ENCODE measurements at places on chromosomes 13 and 19. TPM values are rescaled to one million over a fixed set of nuclear protein-coding genes. Genes with fewer than 3 reads are reported as not detected.

The ATP1A3 gene
- 4.1 TPM for total RNA-seq

DNA sequence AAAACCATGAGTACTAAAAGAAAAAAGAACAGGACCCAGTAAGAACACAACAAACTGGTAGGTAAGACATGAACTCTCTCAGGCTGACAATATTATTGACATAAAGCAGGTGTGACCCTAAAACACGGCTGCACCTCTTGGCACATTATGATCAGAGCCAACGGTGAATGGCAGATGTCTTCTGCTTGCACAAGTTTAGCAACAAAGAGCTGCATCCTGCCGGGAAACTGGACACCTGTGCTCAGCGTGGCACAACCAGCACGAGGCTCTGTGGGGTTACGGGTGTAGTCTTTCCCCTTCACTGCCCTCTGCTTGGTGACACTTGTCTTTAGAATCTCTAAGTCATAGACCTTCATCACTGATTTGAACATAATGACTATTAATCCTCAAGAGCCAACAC lies 97.9 kb downstream of the DOCK9 start:
- no peak for DNase-seq

GRCh38 chr19:45172611-45173208 lies 5.3 kb downstream of the TRAPPC6A start:
- DNase-seq: no peak

GRCh38 chr19:32649751-32650150 lies 25.2 kb downstream of the ANKRD27 start:
- DNase-seq: no peak

The ZIK1 gene
- 10.9 TPM for total RNA-seq

DNA sequence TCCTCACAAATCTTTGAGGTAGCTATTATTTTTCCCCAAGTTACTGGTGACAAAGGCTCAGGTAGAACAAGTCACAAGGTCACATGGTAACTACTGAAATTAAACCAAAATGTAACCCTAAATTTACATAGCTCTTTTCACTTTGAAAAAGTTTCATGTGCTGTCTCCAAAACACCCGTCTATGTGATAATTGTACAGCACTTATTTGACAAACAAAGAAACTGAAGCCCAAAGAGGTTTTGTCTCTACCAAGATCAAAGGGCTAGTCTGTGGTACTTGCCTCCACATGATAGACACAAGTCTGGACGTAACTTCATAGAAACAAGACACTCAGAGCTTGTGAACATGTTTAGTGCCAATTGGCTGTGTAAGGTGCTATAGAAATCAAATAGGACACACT lies 108.3 kb downstream of the SACS start:
- no peak for DNase-seq

The CEACAM8 gene
- not detected for total RNA-seq

- DNase-seq: no peak
Measured at GRCh38 chr13:48962281-48962680, 13.4 kb upstream of the FNDC3A start.

- DNase-seq: no peak
Measured at GRCh38 chr13:46726347-46726746, 70.6 kb downstream of the ESD start.

- no peak for DNase-seq
Measured at GRCh38 chr13:20699715-20700114, 3.8 kb upstream of the IL17D start.

- DNase-seq: no peak
Measured at GRCh38 chr13:43238341-43239083, 215.1 kb downstream of the DNAJC15 start.

- DNase-seq: no peak
Measured at GRCh38 chr19:16936901-16937300, 48.1 kb downstream of the F2RL3 start.

DNA sequence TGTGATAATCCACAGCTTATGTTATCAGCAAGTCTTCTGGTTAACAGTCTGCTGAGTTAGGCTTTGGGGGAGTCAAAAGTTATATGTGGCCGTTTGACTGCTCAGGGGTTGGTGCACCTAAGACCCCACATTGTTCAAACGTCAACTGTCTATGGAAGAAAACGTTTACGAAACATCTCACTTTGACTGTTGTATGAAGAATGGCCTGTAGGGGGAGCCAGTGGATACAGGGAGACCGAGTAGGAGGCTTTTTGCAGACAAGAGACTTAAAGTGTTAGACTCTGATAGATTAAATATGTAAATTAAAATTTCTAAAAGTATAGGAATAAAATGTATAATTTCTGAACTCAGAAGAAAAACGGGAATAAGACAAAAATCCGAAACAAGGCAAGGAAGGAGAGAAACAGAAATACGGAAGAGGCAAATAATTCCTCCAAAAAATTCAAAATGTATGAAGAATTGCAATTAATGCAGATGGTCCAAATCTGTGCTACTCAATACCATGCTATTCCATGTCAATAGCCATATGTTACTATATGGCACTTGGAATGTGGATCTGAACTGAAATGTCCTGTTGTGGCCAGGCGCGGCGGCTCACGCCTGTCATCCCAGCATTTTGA lies 37.8 kb downstream of the TNFSF14 start:
- DNase-seq: peak; percentile 74

- no peak for DNase-seq
Measured at GRCh38 chr19:48186015-48186414, 15.5 kb downstream of the ZSWIM9 start.

DNA sequence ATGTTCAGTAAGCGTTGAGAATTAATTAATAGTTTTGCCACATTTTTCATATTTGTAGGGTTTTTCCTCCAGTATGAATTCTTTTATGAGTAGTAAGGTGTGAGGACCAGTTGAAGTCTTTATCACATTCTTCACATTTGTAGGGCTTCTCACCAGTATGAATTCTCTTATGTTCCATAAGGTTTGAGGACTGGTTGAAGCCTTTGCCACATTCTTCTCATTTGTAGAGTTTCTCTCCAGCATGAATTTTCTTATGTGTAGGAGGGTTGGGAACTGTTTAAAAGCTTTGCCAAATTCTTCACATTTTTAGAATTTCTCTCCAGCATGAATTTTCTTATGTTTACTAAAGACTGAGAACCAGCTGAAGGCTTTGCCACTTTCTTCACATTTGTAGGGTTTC lies 40.3 kb downstream of the ZNF208 start:
- DNase-seq: no peak

The CPB2 gene
- not detected for total RNA-seq

- DNase-seq: no peak
Measured at GRCh38 chr13:98575904-98576199, 1.1 kb downstream of the STK24 start.

The ZNF763 gene
- total RNA-seq: 2.0 TPM

DNA sequence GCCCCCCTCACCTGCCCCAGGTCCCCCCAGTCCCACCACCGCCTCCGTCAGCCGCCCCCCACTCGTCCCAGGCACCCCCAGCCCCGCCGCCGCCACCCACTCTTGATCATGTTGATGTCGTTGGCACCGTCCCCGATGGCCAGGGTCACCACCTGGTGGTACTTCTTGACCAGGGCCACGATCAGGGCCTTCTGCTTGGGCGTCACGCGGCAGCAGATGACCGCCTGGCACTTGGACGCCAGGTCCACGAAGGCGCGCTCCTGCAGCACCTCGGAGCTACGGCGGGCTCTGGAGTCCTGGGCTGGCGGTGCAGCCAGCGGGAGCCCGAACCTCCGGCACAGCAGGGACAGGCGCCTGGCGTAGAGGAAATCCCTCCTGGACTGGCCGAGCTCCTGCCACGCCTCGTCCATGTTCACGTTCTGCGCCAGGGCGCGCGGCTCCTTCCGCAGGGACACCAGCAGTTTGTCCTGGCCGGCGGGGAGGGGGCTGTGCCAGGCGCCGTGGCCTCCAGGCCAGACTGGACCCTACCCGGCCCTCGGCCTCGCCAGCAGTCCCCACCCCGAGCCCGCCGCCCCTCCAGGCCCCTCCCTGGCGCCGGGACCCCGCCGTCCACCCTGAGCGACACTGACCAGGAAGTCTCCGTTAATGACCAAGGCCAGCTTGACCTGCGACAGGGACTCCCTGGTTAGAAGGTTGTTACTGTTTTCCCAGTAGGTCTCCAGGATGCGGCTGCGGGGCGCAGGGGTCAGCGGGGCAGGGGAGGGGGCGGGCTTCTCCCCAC lies 22.6 kb downstream of the ATP8B3 start:
- DNase-seq: no peak

DNA sequence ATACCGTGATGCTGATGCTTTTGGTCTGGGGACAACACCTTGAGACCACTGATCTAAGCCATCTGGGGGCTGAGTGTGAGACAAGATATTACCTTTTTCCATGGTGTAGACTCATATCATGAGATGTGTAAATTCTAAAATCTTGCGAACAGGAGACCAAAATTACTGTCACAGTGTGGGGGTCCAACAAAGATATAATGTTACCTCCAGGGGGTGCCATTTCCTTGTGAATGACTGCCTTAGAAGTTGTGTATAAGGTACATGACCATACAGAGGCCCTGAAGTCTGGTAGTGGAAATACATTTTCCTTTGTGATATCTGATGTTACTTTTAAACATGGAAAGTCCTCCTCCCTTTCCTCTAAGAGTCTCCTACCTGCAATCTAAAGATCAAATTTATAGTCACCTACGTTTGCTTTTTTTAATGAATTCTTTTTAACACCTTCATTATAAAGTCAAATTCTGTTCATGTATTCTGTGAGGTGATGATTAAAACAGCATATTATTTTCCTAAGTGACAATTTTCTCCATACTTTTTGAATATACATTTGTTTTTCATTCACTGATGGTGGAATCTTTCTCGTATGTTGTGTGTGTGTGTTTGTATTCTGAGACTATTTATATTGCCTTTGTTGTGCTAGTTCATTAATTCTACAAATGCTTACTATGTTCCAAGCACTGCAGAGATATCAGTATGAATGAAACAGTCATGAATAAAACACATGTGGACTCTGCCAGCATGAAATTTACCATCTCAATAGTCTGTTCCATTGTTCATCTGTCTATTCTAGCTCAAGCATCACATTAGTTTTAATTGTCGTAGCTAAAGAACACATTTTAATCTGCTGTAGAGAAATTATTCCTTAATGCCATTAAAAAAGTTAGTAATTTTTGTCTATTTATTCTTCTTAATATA lies 113.7 kb downstream of the RFC3 start:
- no peak for DNase-seq

DNA sequence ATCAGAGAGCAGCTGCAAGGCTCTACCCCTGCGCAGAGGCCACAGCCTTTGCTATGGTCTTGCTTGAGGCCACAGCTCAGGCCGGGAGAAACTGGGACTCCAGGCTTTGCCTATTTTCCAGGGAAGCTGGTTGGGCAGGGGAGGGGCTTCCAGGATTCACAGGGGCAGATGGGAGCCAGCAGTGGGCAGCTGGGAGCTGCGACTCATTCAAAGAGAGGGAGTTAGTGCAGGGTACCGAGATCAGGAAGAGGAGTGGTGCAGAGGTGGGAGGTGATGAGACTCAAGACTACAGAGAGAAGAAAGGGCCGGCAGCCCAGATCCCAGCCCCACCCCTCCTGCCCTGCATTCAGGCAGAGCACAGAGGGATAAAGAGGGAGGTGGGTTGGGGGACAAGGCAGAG lies 12.1 kb downstream of the ADGRE5 start:
- DNase-seq: no peak

The ZNF135 gene
- 1.0 TPM for total RNA-seq

DNA sequence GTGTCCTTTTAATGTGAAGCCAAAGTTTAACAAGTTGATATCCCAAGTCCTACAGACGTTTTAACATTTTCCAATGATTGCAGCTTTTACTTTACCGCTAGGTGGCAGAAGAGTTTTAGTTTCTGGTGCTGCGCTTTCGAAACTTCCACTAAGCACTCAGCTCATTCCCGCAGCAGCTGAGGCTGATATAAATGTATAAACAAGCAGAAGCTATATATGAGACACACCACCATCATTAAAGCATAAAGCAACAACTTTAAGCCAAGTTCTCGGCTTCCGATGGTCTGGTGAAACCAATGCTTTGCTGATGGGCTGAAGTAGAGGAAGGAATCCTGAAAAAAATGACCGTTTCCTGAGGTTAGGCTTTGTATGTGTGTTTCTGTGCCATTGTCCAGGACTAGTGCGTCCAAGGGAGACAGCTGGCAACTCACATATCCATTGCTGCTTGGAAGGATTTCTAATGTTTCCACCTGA lies 753.9 kb downstream of the OLFM4 start:
- DNase-seq: no peak
